ENCODE measurements at places on chromosomes 13 and 19.

- no peak for DNase-seq
Measured at GRCh38 chr13:66365101-66365500, 865.0 kb downstream of the PCDH9 start.

- DNase-seq, result no peak
Measured at GRCh38 chr19:46383171-46383815, 30.1 kb downstream of the CCDC8 start.

DNA sequence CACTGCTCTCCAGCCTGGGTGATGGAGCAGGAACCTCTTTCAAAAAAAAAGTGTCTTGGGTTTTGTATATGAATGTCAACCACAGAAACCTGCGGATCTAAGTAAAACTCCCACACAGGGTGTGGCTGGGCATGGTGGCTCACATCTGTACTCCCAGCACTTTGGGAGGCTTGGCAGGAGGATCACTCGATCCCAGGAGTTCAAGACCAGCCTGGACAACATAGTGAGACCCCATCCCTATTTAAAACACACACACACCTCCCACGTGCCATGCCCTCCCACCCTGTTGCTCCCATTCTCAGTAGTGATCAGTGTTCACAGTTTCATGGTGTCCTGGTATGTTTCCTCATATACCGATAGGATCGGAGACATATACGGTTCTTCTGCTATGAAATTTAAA is 9.2 kb downstream of the TMED1 start:
- no peak for DNase-seq

GRCh38 chr13:47288546-47288945 is 391.7 kb upstream of the HTR2A start:
- DNase-seq, result no peak

GRCh38 chr19:54199401-54199800 is 1.3 kb upstream of the RPS9 start:
- no peak for DNase-seq

GRCh38 chr13:99269627-99270241 is 11.6 kb upstream of the GPR18 start:
- peak; percentile 36 for DNase-seq

- DNase-seq, result no peak
Measured at GRCh38 chr13:100581504-100581903, 7.1 kb downstream of the GGACT start.

GRCh38 chr13:32430018-32430747 is 2.3 kb upstream of the N4BP2L1 start:
- no peak for DNase-seq

DNA sequence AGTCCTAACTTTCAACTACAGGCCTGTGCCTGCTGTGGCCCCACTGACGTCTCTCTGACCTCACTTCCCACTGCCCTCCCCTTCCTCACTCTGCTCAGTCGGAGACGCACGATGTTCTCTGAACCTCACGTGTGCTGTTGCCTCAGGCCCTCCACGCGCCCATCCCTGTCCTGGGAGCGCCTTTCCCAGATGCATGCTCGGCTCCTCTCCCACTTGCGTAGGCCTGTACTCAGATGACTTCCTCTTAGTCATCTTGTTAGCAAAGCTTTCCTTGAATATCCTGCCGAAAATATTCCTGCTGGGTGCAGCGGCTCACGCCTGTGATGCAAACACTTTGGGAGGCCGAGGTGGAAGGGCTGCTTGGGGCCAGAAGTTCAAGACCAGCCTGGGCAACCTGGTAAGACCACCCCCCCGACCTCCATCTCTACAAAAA is 9.3 kb upstream of the SYT5 start:
- no peak for DNase-seq

DNA sequence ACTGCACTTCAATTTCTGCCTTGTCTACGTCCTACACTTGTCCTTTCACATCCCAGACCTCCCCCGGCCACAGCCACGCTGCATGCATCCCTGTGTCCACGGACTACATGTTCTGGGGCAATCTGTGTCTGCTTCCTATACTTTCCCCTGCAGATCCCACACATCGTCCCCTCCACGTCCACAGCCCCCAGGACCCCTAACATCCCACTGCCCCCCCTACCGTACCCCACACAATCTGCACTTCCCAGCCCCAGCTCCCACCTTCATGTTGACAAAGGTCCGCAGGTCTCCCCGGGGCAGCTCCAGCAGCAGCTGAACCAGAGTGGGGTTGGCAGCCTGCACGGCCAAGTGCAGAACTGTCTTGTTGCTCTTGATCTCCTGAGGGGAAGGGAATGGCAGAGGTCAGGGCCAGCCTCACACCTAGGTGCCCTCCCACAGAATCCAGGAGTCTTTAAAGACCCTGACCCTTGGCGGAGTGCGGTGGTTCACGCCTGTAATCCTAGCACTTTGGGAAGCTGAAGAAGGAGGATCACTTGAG is 10.2 kb downstream of the NFKBID start:
- DNase-seq, result no peak

DNA sequence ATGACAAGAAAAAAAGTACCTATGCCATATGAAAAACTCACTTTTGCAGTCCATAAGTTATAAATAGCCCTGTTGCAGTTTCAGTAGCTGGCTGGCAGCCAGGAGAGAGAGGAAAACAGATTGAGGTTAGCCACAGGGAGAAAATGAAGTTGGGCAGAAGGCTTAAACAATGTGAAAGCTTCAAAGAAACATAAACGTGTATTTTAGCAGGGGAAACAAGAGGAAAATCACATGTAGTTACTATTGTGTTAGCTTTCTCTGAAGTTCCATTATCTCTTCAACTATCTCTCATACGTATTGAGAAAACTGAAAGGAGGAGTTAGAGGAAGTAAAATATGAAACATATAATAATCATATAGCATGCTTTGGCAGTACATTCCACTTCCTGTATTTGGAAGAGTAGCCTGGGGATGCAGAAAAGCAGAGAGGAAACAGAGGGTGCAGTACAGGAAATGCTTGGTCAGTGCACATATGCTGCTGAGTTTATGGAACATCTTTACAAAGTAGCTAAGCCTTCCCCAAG is 1551.1 kb downstream of the EFNB2 start:
- peak; percentile 49 for DNase-seq

DNA sequence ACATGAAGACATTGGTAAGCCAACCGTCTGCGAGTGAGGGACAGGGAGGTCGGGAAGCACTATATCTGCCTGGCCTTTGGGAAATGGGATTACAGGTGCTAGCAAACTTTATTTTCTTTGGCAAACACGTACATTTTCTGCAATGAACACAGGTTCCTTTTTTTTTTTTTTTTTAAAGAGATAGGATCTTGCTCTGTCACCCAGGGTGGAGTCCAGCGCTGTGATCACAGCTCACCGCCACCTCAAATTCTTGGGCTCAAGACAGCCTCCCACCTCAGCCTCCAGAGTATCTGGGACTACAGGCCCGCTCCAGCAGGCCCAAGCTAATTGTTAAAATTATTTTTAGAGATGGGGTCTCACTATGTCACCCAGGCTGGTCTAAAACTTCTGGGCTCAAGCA is 24.2 kb downstream of the ELAVL1 start:
- DNase-seq, result no peak

DNA sequence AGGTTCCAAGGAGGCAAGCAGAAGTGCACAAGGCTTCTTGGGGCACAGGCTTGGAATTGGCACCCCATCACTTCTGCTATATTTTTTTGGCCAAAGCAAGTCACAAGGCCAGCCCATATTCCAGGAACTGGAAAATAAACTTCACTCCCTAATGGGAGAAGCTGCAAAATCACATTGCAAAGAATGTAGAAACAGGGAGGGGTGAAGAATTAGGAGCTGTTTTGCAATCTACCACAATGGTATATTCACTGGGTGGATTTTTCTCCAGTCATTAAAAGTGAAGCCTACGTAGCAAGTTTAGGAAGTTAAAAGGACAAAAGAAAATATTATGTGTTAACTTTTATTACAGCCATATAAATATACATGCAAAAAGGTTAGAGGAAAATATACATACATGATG is 464.8 kb downstream of the COG6 start:
- DNase-seq, result no peak

DNA sequence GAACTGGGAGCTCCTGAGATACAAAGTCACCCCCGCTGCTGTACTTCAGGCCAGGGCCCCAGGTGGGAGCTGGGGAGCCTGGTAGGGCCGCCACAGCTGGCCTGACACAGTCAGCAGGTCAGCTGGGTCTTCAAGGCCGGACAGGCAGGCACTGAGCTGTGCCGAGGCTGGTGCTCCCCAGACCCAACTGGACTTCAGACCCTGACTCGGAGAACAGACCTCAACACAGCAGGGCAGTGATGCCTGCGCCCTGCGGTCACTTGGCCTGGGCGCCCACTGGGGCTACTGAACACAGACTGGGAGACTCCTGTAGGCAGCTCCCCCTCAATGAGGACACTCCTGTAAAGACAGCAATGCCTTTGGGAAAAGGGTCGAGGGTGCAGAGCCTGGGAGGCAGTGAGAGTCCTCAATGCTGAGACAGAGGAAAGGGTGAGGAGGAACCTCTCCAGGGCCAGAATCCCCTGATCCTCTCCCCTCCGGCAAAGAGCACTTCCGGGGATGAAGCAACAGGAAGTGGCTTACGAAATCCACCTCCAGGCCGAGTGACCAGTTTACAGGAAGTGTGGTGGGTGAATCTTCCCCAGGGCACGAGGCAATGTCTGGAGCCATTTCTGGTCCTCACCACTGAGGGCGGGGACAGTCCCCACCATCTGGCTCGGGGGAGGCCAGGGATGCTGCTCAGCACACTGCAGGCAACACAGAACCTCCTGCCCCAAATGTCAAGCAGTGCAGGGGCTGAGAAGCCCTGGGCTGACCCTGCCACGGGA is 40.8 kb upstream of the ISYNA1 start:
- no peak for DNase-seq

DNA sequence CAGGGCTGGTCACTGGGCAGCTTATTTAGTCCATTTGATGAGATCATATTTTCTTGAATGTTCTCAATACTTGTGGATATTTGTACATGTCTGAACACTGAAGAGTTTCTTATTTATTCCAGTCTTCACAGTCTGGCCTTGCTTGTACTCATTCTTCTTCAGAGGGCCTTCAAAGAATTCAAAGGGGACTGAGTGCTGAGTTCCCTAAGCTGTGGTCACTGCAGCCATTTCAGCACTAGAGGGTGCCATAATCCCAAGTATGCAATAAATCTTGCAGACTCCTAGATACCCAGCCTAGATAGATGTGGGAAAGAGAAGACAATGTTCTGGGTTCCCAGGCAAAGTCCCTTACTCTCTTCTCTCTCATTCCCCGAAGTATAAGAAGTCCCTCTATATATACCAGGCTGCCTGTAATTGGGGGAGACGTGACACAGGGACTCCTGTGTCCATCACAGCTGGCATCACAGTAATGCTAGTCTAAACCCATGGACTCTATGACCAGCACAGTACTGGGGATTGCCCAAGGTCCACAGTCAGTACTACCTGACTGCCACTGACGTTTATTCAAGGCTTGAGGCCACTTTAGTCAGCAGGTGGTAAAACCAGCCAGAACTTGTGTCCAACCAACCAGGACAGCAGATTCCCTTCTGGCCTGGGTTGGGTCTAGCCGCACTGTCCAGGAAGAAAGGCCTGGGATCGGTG is 8.9 kb upstream of the VN1R1 start:
- DNase-seq, result no peak

GRCh38 chr19:10191347-10191746 is 3.4 kb downstream of the DNMT1 start:
- DNase-seq, result no peak

DNA sequence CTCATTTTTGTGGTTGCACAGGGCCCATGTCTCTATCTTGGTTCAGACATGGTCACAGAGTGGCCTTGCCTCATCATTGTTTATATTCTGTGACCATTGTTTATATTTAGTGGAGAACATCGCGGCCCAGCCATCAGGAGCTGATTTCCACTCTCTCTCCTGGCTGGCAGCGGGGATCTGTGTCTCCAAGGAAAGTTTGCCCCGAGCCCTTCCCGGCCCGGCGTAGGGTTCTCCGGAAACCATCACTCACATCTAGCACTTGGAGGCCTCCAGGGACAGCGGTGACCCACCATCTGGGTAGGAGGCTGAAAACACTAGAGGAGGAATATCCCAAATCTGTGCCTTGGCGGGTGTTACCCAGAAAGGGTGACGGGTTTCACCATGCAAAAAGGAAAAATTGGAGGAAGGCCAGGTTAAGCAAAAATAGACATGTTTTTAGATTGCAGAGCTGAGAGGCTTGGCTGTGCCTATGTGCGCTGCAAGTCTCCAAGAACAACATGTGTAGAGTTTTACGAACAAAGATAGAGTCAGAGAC is 726 bp upstream of the ZNF358 start:
- no peak for DNase-seq

DNA sequence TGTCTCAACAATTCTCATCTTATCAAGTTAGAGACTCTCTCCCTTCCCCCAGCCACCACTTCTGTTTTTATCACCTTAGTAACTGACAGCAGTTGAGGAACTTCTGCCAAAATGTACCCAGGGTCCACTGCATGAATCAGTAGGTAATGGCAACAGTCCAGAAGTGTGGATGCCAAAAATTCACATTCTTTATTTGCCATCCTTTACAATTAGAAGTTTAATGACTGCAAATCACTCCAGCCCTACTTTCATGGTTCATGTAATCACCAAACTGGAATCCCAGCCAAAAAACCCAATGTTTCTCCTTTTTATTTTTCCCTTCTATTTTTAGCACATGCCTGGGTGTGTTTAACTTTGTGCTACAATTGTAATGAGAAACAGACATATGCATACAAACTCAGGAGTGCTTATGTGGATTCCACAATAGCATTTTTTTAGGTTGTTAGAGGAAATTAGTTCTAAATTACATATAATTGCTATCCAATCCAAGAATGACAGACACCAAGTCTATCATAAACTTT is 243.5 kb downstream of the RGCC start:
- no peak for DNase-seq

DNA sequence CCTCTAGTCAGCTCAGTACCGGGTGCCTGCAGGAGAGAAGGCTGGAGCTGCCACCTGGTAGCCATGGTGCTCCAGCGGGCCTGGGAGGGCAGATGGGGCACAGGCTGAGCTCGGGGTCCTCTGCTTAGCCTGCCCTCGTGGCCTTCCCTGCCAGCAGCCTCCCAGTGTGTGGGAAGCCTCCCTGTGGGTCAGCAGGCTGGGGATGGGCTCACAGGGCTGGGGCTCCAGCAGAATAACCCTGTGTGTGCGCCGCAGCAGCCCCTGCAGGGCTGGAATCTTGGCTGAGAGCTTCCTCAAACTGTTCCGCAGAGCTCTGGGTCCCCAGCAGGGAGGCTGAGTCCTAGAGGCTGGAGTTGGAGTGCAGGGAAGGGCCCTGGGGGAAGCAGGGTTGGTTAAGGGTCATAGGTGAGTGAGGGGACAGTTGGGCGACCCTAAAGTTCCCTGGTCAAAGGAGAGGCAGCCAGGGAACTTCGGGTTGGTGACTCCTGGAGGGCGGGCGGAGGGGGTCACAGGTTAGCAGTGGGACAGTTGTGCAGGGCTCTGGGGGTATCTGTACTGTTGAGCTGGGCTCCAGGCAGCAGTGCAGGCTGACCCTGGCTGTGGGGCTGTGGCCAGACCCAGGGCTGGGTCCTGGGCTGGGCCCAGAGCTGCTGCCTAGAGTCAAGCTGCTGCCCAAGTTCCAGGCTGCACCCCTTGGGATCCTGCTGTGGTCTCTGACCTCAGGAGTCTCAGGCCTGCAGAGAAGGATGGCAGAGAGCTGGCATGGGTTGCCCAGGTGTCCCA is 14.0 kb downstream of the ARHGAP33 start:
- no peak for DNase-seq

- DNase-seq, result no peak
Measured at GRCh38 chr19:31338069-31338776, 11.0 kb downstream of the TSHZ3 start.
